ENCODE measurements at places on chromosomes 3 and 15.

DNA sequence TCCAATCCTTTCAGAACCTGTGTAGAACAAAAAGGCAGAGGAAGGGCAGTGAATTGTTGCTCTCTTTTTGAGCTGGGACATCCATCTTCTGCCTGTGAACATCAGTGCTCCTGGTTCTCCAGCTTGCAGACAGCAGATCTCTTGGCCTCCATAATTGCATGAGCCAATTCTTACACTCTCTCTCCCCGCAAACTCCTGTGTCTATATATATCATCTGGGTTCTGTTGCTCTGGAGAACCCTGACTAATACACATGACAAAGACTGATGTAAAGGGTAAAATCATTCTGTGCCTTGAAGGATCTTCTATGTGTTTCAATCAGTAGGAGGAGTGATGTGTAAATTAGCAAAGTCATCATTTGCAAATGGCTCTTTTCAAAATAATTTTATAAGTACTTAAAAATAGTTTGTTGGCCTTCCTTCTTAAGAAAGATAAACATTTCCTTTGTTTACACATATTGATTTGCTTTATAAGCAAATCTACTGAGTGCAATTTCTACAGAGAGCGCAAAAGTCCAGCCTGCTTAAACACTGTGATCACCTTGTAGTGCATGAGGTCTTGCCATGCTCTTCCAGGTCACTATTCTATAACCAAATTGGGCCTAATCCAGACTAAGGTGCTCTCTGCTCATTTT is 154.9 kb upstream of the ANKRD28 start:
- no peak for ATAC-seq

DNA sequence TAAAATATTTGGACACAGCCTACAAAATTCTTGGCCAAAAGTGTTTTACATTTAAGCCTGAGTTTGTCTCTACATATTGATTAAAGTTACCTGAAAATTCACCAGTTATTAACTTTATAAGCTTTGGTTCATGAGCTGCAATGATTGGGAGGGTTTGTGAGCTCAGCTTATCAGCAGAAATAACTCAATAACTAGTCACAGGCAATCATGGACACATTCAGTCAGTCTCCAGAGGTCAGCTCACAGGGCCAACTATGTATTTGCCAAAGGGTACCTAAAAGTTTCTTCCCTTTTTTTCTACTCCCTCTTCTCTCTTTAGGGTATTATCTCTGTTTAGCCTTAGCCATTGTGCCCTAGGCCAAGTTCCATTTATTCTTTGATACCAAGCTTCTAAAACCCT is 145.9 kb downstream of the ZPLD1 start:
- ATAC-seq = no peak

- peak; percentile 73 for ATAC-seq
Observed at GRCh38 chr3:175493301-175493700, 634.2 kb downstream of the NAALADL2 start.

DNA sequence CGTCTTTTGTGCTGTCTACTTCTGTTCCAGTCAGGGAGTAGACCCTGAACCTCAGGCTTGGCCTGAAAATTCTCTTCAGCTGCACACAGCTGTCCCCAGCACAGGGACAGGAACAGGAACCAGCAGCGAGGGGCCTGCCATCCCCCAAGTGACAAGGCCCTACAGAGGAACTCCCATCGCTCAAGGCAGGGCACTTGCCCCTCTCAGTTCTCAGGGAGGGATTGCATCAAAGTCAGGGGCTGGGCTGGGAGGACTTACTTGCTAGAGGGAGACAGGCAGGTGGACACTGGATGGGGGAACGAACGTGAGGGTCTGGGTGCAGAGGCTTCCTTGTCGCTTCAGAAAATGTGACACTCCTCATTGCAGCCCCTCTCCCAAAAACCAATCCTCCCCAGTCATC is 163.6 kb downstream of the CHSY1 start:
- no peak for ATAC-seq

DNA sequence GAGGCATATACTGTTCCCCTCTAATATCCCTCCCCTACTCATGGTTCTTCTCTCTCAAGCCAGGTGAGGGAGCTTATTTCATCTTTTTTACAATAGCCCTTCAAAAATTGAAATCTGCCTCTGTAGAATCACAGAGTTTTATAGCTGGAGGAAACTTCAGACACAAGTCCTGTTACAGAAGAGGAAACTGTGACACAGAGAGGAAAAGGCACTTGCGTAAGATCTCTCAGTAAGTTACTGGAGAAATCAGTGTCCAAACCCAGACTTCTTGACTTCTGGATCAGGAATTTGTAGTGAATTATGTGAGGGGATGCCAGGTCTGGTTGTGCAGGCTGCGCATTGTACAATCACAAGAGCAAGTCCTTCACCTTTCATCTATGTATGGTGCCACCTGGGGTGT is 4.6 kb downstream of the FGD5 start:
- ATAC-seq = no peak

DNA sequence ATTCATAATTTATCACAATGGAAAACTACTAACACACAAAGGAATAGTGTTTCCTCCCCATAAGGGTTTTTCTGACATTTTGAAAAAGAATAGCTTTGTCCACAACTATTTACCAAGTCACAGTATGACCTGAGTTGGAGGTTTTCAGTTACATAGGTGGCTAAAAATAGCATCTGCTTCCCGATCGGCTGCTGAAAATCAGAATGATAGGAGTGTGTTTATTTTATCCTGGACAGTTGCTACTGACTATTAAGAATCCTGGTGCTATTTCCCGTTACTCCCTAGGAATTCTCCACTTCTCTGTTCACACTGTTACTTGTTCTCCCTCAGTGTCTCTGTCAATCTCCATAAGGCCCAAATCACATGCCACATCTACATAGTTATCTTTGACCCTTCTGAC is 353.9 kb upstream of the RARB start:
- ATAC-seq = peak; percentile 40

- peak; percentile 97 for ATAC-seq
Observed at GRCh38 chr3:30770387-30770786, 124.1 kb downstream of the GADL1 start.

DNA sequence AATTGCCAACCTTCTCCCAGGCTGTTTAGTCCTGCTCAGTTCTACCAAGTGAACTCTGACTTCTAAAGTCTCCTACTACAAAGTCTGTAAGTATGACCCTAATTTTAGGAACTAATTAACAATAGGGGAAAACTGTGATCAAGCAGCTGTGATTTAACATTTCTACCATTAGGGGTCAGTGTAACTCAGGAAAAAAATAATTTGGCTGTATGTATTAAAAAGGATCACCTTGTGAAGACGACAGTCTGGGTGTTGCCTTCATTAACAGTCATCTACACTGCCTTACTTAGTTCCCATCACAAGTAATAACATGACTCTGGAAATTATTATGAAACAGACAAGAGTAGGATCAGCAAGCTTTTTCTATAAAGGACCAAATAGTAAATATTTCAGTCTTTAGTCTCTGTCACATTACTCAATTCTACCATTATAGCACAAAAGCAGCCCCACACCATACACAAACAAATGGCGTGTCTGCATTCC is 4.2 kb upstream of the NPHP3 start:
- no peak for ATAC-seq

- ATAC-seq = peak; percentile 73
Observed at GRCh38 chr3:31980530-31981205, 394 bp downstream of the OSBPL10 start.

- ATAC-seq = no peak
Observed at GRCh38 chr3:153210660-153211059, 48.6 kb downstream of the RAP2B start.

GRCh38 chr3:149599236-149599635 is 58.6 kb downstream of the WWTR1 start:
- no peak for ATAC-seq

DNA sequence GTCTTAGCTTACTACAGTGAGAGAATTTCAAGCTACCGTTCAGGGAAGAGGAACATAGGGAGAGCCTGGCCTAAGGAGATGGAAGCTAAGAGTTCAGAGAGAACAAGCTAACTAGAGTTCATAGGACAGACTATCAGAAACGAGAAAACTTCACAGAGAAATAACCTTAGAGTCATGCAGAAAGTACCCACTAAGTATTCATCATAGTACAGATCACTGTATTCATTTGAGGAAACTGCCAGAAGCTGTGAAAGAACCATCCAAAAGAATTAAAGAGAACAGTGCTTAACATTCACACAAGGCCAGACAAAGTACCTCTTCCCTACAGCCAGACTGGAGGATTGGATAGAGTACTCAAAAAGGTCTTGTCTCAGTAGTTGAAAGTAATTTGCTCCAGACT is 15.2 kb upstream of the GBE1 start:
- no peak for ATAC-seq

DNA sequence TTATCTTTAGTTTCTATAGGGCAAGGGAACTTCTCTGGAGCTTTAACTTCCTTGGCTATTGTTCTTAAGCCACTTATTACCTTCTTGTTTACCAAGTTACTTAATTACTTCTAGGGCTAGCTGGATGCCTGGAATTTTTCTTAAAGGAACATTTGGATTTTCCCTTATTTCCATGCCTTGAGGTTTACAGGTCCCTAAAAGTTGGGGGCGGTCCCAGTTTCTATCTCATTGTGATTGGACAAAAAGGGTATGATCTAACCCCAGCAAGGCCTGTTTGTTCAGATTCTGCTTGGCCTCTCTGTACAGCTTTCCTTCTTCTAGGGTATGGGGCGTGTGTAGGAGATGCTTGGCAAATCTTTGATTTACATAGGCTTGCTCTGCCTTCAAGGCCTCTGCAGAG is 17.4 kb downstream of the PDHB start:
- no peak for ATAC-seq

DNA sequence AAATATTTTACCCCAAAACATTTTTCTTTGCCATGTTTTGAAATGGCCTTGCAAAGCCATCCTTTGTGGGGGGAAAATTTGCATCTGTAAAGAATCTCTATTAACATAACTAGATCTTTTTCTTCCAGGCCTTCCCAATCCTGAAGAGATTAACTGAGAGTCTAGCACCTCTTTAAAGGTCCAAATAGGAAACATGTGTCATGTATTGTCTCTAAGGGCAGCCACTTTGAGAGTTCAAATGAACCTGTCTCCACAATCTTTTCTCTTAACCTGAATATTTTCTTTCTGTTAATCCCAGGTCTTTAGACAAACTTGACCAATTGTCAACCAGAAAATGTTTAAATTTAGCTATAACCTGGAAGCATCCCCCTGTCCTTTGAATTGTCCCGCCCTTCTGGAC is 236.6 kb upstream of the PROK2 start:
- no peak for ATAC-seq

DNA sequence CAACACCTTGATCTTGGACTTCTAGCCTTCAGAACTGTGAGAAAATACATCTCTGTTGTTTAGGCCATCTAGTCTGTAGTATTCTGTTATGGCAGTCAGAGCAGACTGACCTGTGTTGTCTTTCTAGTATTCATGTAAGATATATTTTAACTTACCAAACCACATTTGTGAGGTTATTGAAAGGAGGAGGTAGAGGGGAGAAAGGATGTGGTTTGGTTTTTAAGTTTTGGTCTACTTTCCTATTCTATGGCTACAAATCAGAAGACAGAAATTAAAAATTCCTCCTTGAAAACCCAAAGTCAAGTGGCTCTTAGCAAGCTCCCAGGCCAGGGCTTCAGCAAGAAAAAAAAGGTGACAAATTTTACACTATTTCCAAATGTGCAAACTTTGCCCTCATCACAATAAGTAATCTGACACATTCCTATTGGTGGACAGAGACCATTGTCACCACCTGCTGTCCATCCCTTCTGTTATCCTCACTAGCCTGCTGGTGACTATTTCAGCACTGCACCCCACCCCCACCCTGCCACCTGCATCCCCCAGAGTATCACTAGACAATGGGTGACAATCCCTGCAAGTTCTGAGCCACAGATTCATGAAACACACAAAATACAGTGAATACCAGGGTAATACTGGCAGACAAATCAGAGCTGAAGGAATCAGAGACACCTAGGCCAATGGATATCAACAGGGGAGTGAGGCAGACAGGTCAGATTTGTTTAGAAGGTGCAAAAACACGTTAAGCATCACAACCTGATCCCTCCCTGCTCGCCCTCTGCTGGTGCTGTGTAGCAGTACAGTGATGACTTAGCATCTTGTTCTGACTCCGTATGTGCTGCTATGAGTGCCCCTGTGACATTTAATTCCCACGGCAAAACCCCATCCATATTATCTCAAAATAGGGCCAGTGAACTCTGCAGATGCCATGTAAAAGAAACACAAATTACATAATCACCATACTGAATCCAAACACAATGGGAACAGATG is 79.0 kb upstream of the DCLK3 start:
- ATAC-seq = peak; percentile 75

- 0 out of 3 replicates have a peak, but pooled peaks have one; percentile 33 for ATAC-seq
Observed at GRCh38 chr3:181454451-181455027, 257.2 kb upstream of the SOX2 start.

- ATAC-seq = no peak
Observed at GRCh38 chr3:116449546-116450350, 4.5 kb upstream of the LSAMP start.

GRCh38 chr3:133754973-133755828 is 9.0 kb downstream of the TF start:
- ATAC-seq = no peak

- no peak for ATAC-seq
Observed at GRCh38 chr15:42385980-42386700, 26.8 kb downstream of the CAPN3 start.

DNA sequence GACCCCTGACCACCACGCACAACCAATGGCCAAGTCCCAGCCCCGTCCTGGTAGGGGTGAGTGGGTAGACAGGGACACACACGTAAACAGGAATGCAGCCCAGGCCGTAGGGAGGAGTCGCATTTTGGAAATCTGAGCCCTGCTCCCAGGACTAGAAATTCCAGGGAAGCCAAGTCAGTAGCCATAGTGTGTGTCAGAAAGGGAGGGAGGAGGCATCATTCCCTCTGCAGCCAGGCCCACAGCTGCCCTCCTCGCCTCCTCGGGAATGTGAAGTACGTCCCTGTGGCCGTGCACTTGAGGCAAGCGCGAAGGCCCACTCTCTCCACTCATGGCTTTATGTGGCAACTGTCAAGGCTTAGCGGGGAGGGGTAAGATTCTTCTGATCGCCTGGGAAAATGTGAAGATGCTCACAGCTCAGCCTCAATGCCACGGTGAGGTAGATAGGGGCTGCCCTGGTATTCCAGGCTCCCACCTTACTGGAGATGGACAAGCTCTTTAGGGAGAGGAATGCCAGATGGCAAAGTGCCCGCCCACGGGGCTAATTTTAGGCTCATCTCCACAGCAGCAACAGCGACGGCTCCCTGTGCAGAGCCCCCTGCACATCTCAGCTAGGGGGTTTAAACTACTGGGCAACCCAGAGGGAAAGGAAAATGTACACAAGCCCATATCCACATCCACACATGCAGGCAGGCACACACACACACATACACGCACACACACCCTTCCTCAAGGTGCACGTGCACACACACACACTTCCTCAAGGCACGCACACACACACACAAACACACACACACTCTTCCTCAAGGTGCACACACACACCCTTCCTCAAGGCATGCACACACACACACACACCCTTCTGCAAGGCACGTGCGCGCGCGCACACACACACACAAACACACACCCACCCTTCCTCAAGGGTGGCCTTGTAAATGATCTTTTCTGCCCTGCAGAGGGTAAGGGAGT is 65.5 kb downstream of the ADCY5 start:
- ATAC-seq = peak; percentile 57
